ENCODE measurements at places on chromosomes 16 and 17.

GRCh38 chr17:51435171-51435552 lies 174.8 kb downstream of the UTP18 start:
- no peak for DNase-seq

DNA sequence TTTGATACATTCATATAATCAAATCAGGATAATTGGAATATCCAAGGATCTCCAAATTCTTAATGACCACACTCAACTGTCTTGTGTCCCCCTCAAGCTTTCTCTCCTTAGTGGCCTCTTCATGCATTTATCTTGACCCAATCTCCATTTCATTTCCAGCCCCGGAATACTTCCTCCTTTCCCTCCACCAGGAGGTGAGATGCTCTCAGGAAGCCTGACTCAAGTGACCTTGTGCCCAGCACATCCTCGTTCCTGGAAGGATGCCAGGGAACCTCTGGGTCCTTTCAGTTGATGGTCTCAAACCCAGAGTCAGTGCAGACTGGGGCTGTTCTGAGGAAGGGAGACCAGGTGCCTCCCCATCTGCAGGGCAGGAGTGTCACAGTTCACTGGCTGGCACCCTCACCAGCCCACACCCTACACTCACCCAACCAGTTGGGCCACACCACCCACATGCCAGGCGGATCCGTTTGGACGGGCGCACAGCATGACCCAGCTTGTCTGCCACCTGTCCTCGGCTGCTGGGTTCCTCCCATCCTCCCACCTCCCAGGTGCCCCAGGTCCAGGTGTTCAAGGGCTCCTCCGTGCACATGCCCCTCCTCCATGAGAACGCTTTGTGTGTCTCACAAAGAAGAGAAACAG lies 14.0 kb upstream of the EMP2 start:
- no peak for DNase-seq

DNA sequence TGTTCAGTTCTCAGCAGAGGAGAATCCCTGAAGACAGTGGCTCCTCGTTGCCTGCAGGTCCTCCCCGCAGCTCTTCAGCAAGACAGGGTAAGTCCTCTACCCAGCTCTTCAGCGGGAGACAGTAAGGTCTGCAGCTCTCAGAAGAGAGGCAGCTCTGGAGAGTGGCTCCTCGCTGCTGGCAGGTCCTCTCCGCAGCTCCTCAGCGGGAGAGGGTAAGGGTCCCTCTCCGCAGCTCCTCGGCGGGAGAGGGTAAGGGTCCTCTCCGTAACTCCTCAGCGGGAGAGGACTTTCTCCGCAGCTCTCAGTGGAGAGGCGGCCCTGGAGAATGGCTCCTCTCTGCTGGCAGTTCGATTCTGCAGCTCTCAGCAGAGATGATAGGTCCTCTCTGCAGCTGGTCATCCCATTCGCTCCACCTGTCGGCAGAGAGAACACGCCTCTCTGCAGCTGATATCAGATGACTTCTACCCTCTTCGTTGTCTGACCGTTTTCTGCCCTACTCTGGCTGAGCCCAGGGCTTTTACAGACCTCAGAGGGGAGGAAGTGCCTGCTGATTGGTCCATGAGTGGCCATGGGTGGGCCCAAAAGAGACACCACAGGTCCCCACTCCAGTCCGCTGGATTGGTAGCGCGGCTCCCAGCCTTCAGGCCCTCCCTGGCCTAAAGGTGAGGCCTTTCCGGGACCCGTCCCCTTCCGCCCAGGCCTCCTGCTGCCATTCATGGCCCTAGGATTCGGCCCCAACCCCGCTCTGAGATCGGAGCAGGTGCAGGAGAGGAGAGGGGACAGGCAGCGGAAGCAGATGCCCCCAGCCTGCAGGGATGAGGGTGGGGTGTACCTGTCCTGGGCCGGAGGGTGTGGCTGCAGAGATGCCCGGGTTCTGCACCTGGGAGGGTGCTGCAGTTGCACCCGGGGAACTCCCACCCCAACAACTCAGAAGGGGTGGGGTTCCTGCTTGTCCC lies 11.9 kb upstream of the SHCBP1 start:
- DNase-seq, result no peak

DNA sequence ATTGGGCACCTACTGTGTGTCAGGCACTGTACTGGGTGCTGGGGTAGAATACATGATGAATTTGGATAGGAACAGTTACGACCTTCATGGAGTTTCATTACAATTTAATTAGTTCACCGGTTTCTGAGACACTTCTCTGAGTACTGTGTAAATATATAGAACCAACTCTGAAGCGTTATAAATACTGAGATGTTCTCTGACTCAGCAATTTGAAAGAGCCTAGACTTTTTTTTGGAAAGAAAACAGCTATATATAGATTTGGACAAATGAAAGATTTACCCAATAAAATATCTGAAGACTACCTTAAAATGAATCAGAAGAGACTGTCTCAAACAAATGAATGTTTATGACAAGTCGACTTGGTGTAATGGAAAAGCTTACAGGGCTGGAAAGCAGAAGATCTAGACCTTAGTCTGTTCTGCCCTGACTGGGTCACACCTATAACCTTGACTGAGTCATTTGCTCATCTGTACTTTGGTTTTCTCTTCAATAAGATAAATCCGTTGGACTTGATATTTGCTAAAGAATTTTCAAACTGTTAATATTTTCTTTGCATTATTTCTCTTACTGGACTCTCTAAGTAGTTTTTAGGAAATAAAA lies 4.6 kb upstream of the GAN start:
- DNase-seq, result no peak

DNA sequence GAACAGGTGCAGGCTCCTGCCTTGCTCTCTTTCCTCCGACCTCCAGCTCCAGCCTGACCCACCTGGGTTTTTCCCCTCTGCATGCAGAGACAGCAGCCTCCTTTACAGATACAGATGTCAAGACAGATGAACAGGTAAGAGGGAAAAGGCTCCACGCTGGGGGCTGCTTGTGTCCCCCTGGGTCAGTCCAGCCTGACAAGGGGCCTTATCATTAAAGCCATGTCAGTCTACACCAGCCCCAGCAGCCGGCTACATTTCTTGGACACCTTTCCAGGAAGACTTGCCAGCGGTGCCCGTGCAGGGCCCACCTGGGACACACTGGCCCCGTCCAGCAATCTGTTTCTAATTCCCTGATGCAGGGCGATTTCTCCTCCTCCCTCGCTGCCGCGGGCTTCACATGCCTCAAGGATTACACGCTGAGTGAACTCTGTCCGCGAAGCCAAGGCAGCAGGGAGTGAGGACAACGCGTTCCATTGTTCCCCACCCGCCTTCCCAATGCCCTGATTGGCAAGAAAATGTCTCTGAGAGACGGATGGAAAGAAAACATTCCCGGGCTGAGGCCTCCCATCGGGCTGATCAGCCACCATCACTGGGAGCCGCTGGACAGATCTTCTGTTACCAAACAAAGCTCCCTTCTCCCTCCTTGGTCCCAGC lies 184.7 kb downstream of the C16orf95 start:
- no peak for DNase-seq

GRCh38 chr16:49622084-49622390 lies 233.9 kb downstream of the ZNF423 start:
- no peak for DNase-seq

DNA sequence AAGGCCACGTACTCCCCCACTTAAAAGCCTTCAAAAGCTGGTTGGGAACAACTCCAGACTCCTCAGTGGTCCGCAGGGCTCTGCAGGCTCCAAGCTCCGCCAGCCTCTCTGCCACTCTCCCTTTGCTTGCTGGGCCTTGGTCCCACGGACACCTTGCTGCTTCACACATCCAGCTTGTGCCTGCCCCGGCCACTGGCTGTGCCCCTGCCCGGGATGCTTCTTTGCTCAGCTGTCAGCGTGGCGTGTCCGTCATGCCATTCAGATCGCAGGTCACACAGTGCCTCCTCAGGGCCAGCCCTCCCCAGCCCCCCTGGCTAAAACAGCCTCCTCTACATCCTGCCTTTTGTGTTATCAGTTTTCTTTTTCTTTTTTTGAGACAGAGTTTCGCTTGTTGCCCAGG lies 11.8 kb downstream of the ASPHD1 start:
- no peak for DNase-seq

- DNase-seq, result no peak
Measured at GRCh38 chr16:50531359-50531758, 16.8 kb upstream of the NKD1 start.

- no peak for DNase-seq
Measured at GRCh38 chr16:57862698-57863433, 60.6 kb upstream of the KIFC3 start.

- DNase-seq, result no peak
Measured at GRCh38 chr17:80847496-80848230, 144.0 kb upstream of the CHMP6 start.

GRCh38 chr16:83308414-83308813 lies 499.4 kb upstream of the HSBP1 start:
- no peak for DNase-seq

DNA sequence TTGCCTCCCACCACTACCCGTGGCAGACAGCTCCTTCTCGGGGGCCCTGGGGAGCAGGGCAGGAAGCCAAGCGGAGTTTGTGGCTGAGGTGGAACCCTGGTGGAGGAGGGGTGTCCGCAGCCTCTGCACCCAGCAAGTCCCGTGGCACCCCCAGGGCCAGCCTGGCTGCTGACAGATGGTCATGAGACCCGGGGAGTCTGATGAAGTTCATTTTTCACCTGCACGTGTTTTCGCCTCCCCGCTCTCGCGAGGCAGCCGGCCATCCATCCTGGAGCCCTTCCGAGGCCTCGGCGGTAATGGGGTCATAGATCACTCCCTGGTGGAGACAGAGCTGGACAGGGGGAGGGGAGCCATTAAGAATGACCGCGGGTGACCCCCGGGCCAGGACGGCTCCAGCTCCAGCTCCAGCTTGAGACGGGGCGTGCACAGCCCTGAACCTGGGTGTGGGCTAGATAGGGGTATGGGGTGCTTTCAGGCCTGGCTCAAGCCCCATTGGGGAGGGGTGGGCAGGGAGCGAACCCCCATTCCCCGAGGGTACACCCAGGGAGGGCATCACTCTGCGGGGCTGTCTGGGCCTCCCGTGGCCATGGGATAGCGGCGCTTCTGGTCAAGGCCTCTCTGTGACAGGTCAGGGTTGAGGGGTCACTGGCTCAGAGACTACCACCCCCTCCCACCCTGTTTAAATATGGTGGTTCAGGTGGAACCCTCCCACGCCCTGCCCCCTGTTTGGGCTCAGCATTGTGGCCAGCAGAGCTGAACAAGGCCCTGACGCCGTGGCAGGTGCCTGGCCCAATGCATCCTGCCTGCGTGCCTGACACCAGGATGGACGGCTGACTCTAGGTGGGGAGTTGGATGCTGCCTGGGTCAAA lies 227.4 kb upstream of the GSE1 start:
- DNase-seq, result no peak

DNA sequence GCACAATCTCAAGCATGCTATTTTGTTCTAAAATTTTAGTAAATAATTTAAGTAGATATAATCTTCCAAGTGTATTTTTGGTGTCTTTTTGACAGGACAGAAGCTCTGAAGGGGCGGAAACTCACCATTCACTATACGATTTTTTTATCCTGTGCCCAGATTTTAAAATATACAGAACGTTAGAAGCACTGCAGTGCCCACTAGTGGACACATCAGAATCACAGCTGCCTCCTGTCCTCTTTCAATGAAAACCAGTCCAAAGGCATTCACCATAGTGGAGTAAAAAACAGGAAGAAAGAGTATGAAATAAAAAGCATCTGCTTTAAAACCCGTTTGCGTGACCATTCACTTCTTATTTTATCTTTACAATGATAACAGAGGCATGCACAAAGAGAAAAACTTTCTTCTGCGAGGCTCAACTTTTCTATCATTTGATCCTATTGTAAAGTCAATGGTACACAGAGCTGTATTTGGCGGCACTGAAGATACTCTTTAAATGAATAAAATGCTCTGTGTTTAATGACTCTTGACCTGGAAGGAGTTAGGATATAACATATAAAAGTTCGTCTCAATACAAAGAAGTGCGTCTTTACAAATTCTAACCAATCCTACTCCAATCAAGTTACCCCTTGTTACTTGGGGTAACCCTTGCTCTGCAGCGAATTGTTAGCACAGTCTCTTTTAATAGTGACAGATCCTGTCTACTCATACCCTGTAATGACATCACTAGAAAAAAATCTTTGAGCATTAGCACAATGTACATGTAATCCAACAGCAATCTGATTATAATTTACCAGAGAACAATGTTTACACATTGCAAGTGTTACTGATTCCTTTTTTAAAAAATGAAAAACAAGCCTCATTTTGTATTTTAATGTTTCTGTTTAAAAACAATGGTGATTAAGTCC lies 339.8 kb upstream of the PSMD7 start:
- DNase-seq, result no peak

DNA sequence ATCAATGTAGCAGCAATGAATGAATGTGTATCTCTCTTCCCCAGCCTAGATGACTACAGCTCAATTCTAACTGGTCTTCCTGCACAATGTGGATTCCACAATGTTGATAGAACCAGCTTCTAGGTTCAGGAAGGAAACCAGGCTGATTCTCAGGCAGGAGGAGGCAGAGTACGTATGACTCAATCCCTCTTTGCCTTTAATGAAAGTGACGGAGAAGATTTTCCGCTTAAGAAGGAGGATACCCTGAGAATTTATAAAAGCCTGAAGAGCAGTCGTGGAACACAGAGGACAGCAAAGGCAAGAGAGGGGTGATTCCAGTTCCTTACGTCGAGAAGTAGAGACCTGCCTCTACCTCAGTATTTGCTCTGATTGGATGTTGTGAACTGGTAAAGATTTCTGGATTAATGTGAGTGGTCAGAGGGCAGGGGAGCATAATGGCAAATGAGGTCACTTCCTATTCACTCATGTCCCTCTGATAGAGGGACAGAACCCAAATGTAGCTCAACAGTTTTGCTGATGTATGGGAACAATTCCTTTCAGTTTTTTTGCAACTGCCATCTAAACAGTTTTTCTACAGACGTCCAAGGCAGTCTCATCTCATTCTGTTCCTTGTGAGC lies 15.0 kb upstream of the SLC16A11 start:
- no peak for DNase-seq

DNA sequence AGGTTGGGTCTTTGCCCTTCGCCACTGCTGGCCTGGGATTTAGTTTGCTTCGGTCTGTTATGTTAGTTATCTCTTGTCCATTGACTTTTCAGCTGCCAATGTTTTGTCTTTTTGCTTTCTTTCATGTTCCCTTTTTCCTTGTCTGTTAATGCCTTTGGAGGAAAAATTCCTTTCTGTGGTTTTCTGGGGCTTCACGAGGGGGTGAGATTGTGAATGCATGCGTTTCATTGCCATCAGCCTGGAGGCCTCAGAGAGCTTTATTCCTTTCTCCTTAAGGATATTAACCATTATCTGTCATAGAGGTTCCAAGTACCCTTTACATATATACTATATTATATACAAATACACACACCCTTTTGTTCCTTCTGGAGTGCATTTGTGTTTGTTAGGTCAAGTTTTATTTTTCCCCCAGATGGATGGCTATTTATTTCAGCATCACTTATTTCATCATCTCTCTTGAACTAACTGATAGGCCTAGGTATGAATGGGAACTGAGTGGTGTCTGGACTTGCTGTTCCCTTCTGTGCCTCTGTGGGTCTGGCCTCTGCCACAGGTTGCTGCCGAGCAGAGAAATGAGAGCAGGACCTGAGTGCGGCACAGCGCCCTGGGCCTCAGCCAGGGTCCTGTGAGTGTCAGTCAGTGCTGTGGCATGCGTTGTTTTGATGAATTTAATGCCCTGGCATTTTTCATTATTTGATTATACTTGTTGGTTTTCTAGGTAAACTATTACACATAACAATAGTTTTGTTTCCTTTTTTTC lies 193.4 kb downstream of the LGALS9B start:
- DNase-seq, result no peak

All from cortex of kidney (tissue), 1 donor.